ENCODE measurements at places on chromosomes 2 and 18.

GRCh38 chr2:207632575-207633493 lies 7.6 kb upstream of the METTL21A start:
- no peak for DNase-seq

DNA sequence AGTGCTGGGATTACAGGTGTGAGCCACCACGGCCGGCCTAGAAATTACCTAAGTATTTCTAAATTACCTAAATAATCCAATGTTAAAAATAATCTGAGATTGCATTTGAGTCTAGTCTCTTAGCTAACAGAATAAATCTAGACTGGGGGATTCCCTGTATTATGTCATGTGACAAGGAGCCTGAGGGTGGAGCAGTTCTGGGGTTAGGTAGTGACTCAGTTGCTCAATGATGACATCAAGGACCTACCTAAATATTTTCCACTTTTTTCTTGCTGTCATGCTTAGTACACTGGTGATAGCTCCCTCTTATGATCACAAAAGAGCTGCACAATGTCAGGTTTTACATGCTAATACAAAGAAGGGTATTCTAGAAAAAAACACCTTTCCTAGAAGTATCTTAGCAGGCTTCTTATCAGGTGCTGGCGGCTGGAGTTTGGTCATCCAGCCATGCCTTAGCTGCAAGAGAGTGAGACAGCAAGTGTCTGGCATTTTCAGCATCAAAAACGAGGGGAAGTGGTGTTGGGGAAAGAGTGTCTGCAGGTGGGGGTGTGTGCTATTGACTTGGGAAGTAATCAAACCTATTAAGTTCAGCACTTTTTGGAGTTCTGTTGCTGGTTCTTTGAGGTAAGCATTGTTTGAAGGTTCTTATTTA lies 17.5 kb upstream of the CEP192 start:
- DNase-seq: no peak

GRCh38 chr2:101310834-101311695 lies 2.6 kb upstream of the RNF149 start:
- no peak for DNase-seq

DNA sequence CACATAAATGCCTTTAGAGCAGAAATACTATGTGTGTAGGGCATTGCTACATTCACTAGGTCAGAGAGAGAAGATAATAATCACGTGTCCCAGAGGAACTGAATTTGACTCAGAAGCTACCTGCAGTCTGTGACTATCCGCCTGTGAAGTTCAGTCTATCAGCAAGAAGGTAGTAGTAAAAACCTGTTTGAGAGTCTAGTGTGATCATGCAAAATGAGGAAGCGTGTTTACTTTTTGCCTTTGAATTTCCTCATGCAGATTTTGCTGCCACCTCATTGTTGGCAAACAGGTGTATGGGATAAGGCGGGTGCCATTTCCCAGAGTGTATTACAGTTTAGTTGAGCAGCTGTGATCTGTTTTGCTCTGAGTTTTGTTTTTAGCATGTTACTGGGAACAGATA lies 403.9 kb upstream of the FANCL start:
- DNase-seq: no peak

DNA sequence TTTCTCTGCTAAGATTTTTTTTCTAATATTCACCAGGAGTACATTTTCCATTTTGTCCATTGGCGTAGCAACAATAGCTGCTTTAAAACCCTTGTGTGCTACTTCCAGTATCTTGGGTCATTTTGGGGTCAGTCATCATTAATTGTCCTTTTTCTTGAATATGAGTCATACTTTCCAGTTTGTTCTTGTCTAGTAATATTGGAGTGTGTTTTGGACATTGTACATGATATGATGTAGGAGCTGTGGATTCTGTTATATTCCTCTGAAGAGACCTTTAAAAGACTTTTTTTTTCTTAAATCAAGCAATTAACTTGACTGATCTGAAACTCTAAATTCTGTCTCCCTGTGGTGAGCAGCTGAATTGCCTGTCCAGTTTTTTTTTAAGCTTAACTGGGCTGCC lies 40.8 kb downstream of the AGPS start:
- DNase-seq: no peak

DNA sequence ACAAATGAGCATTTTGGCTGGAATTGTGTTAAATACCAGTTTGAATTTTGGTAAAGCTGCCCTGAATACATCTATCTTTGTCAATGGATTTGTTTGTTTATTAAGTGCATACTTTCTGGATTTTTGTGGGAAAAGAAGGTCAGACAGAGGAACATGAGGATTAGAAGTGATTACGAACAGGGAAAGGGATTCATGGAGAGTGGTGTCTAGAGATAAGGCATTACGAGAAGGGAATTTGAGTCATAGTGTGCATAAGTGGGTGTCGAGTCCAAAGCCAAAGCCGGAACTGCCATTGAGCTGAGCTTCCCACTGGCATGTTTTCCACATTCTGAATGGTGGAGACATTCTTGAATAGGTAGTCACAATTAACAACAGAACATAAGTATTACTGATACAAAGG lies 68.9 kb upstream of the EFEMP1 start:
- no peak for DNase-seq

DNA sequence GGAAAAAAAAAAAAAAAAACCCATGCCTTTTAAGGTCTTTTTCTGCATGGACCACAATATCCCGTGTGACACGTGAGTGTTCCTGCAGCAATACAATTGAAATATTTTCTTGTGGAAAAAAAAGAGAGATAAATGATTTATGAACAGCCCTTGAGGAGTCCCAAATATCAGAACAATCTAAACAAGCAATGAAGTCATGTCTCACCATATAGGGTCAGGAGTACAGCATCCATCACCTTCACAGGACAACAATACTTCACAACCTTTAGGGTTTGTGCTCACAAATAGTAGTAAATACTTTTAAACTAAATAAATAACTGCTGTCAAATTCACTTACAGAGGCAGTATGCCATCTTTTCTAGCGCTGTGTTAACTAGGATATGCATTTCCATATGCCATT lies 87.9 kb downstream of the ZEB2 start:
- no peak for DNase-seq

DNA sequence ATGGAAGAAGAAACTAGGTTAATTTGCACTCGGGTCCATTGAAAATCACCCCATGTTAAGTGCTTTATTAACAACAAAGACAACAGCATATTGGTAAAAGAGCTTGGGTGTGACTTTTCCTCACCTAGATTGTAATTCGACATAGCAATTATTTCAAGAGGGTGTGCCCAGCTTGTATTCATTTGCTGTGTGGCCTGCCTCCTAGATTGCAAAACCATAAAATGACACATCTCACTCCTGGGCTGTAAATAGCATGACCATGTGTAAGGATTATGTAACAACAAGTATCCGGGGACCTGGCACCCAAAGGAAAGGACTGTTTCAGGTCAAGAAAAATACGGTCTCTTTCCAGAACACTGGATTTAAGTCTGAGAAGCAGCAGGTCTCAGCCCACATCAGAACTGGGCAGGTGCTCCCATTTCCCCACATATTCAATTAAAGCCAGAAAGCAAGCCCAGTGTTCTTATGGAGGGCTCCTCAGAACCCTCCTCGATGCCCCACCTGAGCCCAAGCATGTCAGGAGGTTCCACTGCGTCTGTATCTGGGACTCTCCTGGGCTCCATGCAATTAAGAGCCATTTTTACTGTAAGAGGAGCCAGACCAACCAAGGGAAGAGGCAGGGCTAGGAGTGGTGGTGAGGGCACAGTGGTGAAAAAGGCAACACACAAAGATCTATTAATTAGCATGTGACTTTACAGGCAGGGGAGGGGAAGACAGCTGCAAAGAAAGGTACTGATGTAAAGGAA lies 39.2 kb downstream of the MREG start:
- no peak for DNase-seq

DNA sequence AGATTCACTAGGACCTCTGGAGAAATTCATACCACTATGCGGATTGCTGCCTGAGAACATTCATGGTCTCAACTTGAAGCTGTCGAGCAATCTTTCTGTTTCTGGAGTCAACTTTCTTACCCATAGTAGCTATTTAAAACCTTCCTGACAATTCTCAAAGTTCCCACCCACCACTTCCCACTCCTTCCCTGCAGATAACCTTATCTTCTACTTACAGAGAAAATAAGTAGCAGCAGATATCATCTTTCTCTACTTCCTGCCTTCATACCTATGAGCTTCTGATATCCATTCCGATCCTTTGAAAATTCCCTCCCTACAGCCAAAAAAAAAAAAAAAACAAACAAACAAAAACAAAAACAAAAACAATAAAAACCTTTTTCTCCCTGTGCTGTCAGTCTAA lies 81.2 kb upstream of the CYRIA start:
- no peak for DNase-seq

DNA sequence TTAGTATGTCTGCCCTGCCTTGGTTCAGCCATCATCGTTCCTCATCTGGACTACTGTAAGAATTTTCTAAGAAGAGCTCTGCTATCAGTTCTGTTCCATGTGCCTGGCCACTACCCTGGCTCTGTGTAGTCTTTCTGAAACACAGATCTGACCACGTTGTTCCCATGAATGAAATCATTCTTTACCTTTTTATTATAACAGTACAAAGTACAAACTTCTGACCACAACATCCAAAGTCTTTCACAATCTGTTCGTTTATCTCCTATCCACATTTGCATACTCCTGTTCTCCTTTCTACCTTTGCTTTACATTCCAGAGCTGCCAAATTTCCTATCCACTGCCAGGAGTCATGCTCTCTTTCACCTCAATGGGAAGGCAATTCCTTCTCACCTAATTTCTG lies 284.6 kb upstream of the LRP1B start:
- DNase-seq: no peak

DNA sequence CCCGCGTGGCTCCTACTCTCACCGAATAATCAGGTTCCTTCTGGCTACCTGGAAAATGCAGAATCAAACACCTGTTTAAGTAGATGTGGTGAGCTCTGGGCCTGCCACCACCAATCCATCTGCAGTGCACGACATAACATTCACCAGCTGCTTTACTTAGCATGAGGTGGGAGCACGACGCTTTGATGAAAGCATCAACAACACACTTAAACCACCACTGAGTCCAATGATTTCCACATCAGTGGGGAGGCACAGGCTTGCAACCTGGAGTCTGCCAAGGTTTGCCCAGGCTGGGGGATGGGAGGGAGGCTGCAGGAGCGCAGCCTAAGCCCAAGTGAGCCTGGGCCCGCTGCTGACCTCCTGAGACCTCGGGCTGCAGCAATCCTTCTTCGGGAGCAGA lies 415.5 kb downstream of the MEIS1 start:
- DNase-seq: no peak

- no peak for DNase-seq
Observed at GRCh38 chr2:36570416-36570815, 27.6 kb downstream of the FEZ2 start.

GRCh38 chr2:37987098-37987775 lies 62.1 kb downstream of the RMDN2 start:
- DNase-seq: no peak

GRCh38 chr2:169090133-169090820 lies 20.9 kb downstream of the DHRS9 start:
- no peak for DNase-seq

- DNase-seq: no peak
Observed at GRCh38 chr2:110713513-110714362, 18.6 kb upstream of the ACOXL start.

All from NCI-H2107 (cell line).